ENCODE measurements at places on chromosomes 6 and 20. TPM values are rescaled to one million over a fixed set of nuclear protein-coding genes. Genes with fewer than 3 reads are reported as not detected.

DNA sequence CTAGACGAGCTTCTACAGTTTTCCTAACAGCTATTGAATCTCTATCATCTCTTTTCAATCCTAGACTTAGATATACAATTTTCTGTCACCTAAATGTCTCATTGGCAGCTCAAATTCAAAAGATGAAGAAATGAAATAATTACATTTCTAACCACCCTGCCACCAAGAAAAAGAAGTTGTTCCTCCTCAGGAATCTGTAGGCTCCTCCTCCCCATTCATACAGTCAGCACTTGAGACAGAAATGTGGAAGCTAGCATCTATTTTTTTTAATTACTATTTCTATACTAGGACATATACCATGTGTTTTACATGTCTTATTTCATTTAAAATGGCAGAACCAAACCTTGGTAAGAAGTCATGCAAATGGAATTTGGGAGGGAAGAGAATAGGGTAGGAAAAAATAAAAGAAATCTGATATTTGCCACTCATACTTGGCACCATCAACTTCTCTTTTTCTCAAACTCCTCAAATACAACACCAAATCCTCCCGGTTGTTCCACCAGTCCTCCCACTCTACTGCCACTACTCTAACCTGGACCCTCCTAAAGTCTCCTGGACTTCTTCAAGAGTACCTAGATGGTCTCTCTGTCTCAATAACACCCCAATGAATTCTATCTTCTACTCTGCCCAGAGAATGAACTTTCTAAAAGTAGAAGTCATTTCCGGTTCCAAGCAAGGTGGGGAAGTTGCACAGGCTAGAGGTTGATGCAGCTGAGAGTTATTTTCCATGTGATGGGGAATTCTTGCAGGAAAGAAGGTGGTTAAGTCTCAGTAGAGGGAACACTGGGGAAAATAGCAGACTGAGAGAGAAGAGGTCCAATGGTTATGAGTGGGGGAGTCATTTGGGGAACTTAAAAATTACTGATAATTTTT, 54.1 kb downstream of the ATXN1 start:
- DNase-seq: no peak
- H3K4me3 ChIP-seq: no peak overlapping the region
- no peaks in the 10 kb centered on the region for H3K36me3 ChIP-seq
- H3K27ac ChIP-seq: no peak overlapping the region
- no peaks in the 10 kb centered on the region for H3K27me3 ChIP-seq

DNA sequence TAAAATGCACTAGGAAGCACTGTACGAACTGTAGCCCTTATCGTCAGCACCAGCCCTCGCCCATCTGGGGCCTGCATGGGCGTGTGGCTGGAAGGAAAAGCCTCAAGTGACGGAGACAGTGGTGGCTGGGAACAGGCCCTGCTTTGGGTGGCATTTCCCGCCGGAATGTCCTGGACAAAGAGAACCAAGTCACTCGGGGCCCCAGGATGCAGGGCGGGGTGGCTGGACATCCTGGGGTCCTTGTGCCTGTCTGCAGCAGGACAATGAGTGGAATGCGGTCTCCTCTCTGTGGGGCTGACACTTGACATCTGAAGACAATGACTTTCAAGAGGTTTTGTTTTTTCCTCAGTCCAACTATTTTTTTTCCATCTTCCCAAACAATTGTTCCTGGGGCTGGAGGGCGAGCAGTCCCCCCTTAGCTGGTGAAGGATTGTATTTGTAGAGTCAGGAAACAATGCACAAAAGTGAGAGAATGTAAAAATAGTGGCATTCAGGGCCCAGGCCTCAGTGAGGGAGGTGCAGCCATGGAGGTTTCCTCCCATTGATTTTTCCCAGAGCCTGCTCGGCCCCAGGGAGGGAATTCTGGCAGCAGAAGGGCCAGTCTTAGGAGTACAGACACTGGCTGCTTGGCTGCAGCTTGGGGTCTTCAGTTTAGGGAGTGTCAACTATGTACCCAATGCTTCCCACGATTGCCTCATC, 64.4 kb downstream of the PREX1 start:
- no peaks in the 10 kb centered on the region for H3K4me1 ChIP-seq
- no peaks in the 10 kb centered on the region for H3K36me3 ChIP-seq
- H3K27ac ChIP-seq: no peak overlapping the region
- H3K4me3 ChIP-seq: no peak overlapping the region

DNA sequence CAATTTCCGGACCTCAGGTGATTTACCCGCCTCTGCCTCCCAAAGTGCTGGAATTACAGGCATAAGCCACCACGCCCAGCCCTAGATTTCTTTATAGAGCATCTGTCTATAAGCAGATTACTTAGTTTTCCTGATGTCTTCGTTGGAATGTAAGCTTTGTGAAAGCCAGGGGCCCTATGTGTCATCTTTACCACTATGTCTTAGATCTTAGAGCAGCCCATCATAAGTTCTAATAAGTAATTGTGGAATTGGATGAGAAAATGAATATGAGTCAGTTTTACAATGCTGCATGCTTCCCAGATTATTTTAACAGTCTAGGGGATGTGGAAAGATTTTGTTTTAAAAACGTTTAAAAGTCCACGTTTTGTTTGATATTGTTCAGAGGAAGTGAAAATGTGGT, 9.1 kb upstream of the ZBTB2 start:
- H3K27me3 ChIP-seq: no peaks in the 10 kb centered on the region
- H3K27ac ChIP-seq: no peak overlapping the region
- no peaks in the 10 kb centered on the region for H3K4me1 ChIP-seq
- DNase-seq: no peak
- no peaks in the 10 kb centered on the region for H3K36me3 ChIP-seq

GRCh38 chr20:24761220-24762065, 187.6 kb upstream of the CST7 start:
- no peak overlapping the region for H3K27ac ChIP-seq
- H3K4me3 ChIP-seq: no peak overlapping the region
- H3K4me1 ChIP-seq: no peaks in the 10 kb centered on the region
- no peak for DNase-seq

DNA sequence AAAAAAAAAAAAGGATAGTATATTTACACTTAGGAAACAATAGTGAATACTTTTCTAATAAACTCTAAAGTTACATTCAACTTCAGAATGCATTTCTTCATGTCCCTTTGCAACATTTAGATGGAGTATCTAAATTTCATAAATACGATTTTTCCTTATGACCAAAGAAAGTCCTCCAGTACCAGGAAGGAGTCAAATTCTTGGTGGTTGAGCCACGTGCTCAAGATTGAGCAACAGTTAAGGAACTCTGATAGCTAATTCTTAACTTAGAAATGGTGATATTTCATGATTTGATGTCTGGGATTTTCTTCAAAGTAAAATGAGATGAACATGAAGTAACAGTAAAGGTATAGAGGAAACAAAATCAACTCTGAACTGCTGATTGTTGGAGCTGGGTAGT, 92.7 kb downstream of the SASH1 start:
- no peak for DNase-seq
- no peaks in the 10 kb centered on the region for H3K36me3 ChIP-seq
- no peaks in the 10 kb centered on the region for H3K4me1 ChIP-seq

Gene MUC21
- not detected for total RNA-seq

Gene TSPO2
- total RNA-seq: not detected

Gene STMND1
- total RNA-seq: 1.4 TPM
